Stimulated activated CD8-positive, alpha-beta memory T cell treated with anti-CD3 and anti-CD28 coated beads, Interleukin-7, amount 100 ng/mL, for 4 hours (primary cell): ENCODE measurements at places on chromosomes 1 and 21.

DNA sequence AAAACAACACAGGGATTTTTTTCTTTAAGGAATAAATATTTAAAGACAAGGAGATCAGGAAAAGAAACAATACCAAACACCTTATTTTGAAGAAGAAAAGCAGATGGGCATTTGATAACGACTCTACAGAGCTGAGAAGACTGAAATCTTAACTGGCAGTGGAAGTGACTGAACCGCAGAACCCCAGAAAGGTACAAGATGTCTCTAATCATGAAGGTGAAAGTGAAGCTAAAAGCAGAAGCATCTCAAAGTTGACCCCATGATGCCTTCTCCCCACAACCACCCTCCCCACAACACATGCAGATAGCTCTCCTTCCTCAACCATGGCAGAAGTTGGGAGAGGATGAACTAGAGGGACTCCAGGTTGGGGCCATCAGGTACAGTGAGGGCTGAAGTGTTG, 129.6 kb downstream of the ZNF648 start:
- DNase-seq: no peak

GRCh38 chr1:5634893-5635292, 357.3 kb downstream of the NPHP4 start:
- no peak for DNase-seq

DNA sequence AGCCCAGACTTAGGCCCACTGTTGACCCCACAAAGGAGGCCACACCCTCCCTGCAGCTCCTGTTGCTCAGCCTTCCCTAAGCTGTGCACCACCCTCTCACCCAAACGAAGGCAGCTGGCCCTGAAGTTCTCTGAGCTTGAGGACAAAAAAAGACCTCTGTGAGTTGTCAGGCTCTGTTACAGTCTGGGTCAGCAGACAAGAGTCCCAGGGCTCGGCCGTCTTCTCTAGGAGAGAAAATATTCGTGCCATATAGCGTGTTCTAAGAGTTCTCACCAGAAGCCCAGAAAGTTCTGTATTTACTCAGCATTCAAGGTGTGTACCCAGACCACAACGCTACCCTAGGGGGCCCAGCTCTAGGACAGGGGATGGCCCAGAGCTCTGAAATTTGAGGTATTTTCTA, 25.5 kb upstream of the LYST start:
- no peak for DNase-seq

- DNase-seq: no peak
Observed at GRCh38 chr1:1425426-1425752, 4.3 kb upstream of the ANKRD65 start.

- DNase-seq: no peak
Observed at GRCh38 chr1:51794260-51794659, 84.3 kb downstream of the NRDC start.

GRCh38 chr1:73674945-73675561, 522.9 kb downstream of the LRRIQ3 start:
- no peak for DNase-seq

GRCh38 chr21:15192243-15192642, 127.4 kb upstream of the NRIP1 start:
- no peak for DNase-seq

- no peak for DNase-seq
Observed at GRCh38 chr1:245580651-245581050, 425.9 kb downstream of the KIF26B start.

DNA sequence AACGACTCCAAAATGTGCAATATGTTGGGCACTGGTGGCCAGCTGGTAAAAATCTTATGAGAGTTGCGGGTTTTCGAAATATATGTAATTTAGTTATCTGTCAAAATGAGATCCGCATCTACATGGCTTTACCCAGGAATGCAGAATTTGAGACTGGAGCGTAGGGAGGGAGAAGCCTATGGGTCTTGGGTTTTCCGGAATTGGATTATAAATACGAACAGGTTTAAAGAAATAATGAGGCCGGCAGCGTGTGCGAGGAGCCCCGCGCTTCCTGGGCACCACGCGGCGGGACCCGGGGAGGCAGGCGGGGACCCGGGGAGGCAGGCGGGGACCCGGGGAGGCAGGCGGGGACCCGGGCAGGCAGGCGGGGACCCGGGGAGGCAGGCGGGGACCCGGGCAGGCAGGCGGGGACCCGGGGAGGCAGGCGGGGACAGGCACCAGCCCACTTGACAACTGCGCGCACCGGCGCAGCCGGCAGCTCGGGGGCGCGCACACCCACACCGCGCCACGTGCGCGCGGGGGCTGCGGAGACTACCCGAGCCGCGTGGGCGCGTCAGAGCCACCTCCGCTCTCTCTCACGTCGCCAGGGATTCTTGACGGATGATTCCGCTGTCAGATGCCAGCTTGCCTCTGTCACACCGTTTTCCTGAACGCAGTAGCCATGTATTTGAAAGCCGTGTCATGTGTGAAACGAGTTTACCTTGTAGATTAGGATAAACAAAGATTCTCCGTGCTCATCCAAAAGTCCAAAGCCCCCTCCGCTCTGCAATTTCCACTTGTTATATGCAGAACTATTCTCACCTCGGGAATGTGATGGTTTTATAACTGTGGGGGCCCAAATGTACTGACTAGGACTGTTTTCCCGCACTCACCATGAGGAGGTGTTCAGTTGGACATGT, 54.3 kb upstream of the HNRNPU start:
- DNase-seq: peak; percentile 76

- no peak for DNase-seq
Observed at GRCh38 chr1:114746450-114747121, 11.2 kb downstream of the CSDE1 start.

GRCh38 chr1:67937010-67937409, 103.7 kb upstream of the GNG12 start:
- DNase-seq: no peak

GRCh38 chr1:6454856-6455751, 10.9 kb downstream of the TNFRSF25 start:
- no peak for DNase-seq

DNA sequence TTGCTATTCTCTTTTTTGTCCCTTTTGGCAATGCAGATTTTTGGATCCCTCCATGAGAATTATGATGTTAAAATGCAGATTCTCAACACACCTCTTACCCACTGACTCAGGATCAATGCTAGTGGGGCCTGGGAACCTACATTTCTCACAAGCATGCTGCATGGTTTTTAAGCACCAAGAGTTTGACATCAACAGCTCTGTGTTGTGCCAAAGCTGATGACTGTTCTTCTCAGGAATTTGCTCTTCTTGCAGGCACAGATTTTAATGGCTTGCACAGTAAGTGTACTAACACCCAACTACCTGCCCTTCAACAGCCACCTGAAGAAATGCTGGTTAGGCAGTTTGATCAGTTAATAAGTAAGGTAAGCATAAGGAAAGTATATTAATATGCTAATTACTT, 468.7 kb downstream of the PTBP2 start:
- no peak for DNase-seq

GRCh38 chr1:14183329-14183728, 415.2 kb upstream of the KAZN start:
- DNase-seq: no peak

DNA sequence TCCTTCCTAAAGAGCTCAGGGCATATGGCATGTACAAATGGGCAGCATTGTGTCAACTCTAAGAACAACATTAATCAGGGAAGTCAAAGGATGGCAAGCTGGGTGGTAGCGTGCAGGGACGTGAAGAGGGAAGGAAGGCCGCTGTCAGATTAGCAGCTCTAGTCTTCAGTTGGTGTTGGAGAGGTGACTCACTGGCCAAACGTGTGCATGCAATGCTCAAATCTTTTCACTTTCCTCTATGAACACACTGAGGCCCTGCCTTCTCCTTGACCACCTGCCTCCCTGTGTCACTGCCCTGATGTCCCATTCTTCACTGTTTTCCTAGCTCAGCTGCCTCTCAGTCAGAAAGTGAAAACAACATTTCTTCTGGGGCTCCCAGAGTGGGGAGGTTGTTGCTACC, 5.9 kb upstream of the PIGR start:
- no peak for DNase-seq

DNA sequence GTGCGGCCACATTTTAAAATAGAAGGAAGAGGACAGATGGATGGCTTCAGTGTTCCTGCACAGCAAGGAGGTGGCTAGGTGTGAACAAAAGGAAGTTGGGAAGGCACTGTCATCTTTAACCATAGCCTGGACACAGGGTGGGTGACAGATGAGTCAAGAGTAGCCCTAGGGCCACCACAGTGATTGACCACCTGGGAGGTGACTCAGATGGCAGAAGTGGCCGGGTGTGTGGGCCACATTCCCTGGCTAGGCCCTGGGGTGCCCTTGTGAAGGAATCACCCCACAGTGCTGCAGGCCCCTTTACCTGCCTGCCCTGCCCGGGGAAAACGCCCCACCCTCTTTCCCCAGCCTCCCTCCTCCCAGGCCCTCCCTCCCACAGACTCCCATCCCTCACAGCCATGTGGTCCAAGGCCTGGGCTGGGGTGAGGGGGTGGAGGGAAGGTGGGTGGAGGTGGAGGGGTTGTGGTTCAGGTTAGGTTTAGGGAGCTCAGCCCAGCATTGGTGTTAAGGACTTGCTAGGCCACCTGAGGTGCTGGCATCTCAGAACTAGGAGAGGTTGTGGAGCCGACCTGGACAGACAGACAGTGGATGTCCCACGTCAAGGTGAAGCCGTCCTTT, 59.1 kb downstream of the SPSB1 start:
- no peak for DNase-seq

GRCh38 chr21:39976800-39977199, 109.6 kb downstream of the PCP4 start:
- no peak for DNase-seq

- no peak for DNase-seq
Observed at GRCh38 chr1:1069711-1070676, 4.1 kb downstream of the RNF223 start.

DNA sequence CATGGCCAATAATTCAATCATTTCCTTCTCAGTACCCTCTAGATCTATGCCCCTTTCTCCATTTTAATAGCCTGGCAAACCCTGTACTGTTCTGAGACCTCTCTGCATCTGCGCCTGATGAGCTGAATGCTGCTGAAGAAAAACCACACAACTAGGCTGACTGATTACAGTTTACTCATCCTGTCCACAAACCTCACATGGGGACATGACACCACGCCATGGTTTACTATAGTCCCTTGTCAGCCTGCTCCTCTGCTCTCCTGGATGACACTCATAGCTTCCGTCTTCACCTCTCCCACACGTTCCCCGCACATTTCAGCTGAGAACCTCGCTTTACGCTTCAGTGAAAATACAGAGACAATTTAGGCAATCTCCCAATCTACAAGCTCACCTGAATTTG, 59.7 kb downstream of the DESI2 start:
- no peak for DNase-seq

GRCh38 chr1:244680667-244681066, 27.7 kb downstream of the DESI2 start:
- DNase-seq: no peak

DNA sequence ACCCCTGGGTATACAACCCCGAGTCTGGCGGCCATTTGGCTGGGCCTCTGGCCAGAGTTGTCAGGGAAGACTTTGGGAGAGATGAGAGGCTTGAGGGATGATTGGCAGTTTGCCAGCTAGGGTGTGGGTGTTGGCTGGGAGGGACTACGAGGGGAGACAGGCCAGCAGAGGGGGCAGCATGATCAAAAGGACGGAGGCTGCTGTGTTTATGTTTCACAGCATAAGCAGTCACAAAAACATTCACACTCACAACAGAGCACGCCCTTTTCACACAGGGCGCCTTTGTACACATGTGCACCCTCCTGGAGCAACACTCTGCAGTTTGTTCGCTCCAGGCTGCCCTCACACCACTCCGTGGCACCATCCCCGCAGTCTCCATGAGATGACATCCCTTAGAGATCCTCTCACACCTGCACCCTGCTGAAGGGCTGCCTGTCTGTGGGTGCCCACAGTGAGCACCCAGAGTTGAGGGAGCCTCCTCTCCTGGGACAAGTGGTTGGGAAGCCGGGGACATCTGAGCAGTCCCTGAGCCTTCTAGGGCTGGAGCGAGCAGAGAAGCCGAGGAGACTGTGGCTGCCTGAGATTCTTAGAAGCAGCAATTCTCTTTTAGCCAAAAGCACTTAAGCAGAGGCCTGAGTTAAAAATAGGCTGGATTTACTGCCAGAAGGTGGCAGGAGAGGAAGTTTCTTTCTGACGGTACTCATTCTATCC, 15.4 kb downstream of the EFNA3 start:
- DNase-seq: no peak

GRCh38 chr1:149884433-149885338, 14.7 kb upstream of the BOLA1 start:
- DNase-seq: no peak

DNA sequence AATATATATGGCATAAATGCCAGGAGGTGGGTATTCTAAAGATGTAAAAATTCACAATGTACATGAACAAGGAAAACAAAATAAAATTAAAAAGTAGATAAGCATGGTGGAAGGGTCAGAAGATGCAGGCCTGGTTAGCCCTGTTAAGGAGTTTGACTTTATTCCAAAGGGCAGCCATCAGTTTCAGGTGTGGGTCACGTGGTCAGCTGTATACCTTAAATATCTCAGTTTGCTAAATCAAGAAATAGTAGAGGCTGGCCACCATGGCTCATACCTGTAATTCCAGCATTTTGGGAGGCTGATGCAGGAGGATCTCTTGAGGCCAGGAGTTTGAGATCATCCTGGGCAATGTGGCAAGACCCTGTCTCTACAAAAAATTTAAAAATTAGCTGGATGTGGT, 8.5 kb upstream of the PINK1 start:
- DNase-seq: no peak

DNA sequence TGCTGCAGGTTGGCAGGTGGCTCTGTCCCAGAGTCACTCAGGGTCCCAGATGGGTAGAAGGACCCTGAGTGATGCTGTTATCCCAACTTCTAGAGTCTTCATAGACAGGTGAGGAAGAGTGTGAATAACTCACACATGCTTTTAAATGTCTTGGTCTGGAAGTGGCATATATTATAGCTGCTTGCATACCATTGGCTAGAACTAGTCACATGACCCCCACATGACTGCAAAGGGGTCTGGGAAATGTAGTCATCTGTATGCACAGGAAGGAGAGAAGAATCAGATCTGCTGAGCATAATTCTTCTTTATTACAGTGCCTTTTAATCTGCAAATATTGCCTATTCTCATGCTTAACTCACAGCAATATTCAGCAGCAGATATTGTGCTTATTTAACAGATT, 28.2 kb upstream of the KLHDC7A start:
- no peak for DNase-seq

DNA sequence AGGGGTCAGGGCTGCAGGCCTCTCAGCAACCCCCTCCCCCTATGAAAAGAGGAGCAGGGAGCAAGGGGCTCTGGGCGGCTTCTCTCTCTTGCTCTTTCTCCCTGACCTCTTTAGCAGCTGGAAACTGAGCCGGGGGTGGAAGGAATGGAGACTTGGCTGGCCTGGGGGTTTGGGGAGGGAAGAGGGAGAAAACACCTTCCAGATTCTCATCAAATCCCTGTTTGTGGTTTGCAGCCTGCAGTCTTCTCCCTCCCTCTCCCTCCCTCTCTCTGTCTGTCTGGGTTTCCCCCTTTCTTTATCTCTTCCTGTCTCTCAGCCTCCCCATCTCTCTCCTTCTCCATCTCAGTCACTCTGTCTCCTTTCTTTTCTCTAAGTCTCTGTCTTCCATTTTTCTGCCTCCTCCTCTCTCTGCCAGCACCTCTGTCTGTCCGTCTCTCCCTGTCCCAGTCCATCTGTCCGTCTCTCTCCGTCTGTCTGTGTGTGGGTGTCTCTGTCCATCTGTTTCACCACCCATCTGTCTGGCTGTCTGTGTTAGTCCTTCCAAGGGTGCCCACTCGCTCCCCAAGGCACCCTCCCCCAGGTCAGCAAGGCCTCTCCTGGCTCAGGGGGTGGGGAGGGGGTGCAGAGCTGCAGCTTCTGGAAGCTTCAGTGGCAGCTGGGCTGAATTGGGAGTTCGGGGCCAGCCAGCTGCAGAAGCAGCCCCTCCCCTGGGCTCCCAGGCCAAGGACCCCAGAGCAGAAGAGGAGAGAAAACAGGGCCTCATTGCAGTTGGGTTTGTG, 6.2 kb downstream of the AHDC1 start:
- no peak for DNase-seq

GRCh38 chr1:193181536-193181935, 4.9 kb downstream of the B3GALT2 start:
- no peak for DNase-seq
